Dorsolateral prefrontal cortex (tissue), 122 donors: ENCODE measurements at places on chromosomes 2 and 18.

GRCh38 chr2:78023356-78023755, 501.2 kb upstream of the LRRTM4 start:
- no peak for DNase-seq

DNA sequence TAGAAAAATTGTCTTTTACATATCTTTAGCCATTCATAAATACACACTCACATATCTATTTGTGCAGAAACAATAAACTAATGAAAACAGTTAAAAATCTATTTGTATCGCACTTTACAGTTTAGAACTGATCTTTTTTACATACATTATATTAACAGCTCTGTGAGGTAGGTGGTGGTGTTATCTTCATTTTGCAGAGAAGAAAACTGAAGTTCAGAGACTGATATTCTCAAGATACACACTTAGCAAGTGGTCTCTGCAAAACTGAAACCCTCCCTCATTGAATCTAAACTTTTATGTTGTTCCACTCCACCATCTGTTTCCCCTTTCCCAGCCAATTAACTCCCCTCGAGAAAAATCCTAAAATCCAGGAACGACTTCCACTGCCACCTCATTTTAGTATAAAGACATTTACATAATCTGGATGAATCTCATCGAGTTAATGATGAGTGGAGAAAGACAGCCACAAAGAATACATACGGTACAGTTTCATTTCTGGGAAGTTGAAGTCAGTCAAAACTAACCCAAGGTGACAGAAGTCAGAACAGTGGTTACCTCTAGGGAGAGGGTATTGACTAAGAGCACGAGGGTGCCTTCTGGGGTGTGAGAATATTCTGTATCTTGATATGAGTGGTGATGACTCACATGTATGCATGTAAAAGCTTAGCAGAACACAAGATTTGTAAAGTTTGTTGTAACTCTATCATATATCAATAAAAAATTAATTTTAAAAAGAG, 524.2 kb upstream of the TCF4 start:
- DNase-seq = no peak

DNA sequence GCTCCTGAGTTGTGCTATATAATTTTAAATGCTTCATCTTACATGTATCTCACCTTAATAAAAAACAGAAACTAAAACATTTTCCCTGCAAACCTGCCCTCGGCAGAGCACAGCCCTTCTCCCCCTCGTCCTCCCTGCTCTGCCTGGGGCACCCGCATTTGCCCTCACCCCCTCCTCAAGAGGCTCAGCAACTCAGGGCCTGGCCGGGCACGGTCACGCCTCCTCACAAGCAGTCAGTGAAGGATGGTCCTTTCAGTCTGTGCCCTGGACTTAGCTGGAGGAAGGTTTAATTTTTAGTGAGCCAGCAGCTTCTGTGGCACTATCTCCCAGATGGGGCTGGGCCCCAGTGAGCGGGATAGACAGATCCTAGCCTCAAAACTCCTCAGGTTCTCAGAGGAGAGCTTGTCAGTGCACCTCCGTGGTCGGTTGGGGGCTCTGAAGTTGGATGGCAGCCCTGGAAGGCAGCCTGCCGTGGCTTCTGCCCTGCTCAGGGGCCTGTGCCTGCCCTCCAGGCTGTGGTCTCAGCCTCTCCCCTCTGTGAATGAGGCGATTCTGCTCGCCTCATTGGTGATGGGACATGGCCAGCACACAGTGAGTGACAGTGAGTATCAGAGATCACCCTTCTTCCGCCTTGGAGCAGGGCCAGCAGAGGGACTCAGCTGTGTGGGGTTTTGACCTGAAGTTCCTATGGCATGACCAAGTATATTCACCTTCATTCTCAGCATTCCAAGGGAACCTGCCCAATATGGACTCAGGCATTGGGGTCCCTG, 56.3 kb upstream of the AFF3 start:
- DNase-seq = no peak

DNA sequence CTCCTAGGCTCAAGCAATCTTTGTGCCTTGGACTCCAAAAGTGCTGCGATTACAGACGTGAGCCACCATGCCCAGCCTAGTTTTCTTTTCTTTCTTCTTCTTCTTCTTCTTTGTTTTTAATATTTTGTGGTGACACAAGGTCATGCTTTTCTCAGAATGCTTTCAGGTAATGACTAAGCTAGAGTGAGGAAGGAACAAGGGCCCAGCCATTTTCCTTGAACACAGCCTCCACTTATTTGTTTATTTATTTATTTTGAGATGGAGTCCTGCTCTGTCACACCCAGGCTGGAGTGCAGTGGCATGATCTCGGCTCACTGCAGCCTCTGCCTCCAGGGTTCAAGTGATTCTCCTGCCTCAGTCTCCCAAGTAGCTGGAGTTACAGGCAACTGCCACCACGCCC, 74.3 kb upstream of the ST3GAL5 start:
- no peak for DNase-seq

DNA sequence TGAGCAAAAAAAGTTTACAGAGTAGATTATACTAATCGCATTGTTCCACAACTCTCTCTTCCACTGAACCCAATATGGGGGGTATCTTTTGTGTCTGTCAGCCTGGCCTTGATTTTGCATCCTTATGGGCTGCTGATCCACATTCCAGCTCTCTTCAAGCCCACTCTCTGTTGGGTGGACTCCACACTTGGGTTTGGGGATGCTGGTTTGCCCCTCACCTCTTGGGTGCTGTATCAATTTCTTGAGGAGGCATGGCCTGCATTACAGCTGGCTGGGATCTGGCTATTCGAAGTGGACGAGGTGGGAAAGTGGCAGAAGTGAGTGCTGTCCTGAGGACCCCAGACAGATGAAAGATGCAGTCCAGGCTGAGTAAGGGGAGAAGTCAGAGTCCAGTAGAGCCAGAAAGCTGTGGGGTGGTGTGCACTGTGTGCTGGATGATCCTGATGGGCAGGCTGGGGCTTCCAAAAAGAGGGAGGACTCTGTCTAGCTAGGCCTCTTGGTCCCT, 141.4 kb downstream of the CAPN13 start:
- no peak for DNase-seq

DNA sequence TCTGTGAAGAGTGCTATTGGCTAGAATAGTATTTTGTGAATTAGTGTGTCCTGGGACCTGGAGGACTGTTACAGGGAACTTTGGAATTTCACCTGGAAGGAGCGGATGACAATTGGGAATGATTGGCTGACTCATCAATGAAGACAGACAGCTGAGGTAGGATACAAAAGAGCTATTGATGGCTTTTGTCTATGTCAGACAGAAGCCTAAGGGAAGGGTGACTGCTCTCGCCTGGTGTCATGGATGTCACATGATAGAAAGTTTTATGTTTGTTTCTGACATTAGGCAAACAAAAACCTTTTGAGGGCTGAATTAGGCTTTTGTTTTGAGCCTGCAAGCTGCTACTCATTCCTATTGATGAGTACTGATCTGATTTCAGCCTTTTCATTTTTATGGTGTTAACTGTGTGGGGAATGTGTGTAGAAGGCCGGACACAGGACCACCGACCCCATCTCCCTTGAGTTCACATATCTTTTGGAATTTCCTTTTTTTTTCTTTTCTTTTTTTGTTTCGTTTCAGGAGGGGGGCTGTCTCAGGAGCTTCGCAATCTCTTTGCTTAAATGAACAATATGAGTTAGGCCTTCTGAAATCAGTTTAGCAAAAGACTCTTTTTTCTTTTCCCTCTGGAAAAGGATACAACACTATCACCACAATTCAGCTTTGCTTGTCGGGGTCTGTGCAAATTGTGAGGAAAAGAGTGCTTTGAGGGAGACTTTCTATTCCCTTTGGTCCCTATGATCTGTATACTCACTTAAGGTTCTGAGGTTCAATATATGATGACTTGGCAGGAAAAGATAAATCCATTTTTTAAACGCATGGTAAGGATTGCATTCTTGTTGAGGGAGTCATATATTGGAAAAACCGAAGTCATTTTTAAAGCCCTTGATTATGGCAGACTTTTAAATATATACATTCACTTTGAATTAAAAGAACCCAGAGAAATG, 207.9 kb upstream of the FIGN start:
- DNase-seq = no peak

- no peak for DNase-seq
Measured at GRCh38 chr2:187576906-187577305, 22.7 kb upstream of the TFPI start.

DNA sequence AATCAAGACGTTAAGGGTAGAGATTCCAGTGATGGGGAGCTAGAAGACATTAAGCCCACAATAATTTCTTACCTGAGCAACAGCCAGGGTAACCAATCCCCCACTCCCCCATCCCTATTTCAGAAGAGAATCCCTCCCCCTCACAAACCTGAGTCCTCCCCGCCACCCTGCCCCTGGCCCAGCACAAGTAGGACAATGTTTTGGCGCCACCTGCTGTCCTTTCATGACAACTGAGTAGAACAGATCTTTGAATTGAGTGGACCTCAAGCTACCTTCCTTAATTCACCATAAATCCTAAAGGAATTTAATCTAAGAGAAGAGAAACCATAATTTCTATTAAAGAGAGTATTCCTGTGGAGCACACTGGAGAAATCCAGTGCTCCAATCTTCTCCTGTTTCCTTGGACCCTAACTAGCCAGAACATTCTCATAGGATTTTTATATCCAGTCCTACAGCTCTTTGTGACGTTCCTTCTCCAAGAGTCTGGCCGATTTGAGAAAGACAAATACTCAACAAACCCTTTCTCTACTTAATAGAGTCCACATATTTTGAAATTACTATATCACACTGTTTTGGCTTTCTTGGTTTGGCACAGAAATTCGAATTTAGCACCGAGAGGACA, 41.1 kb downstream of the NHEJ1 start:
- peak; percentile 67 for DNase-seq

- no peak for DNase-seq
Measured at GRCh38 chr2:23476786-23477185, 91.8 kb downstream of the KLHL29 start.

GRCh38 chr18:6610466-6610865, 119.0 kb upstream of the ARHGAP28 start:
- no peak for DNase-seq

DNA sequence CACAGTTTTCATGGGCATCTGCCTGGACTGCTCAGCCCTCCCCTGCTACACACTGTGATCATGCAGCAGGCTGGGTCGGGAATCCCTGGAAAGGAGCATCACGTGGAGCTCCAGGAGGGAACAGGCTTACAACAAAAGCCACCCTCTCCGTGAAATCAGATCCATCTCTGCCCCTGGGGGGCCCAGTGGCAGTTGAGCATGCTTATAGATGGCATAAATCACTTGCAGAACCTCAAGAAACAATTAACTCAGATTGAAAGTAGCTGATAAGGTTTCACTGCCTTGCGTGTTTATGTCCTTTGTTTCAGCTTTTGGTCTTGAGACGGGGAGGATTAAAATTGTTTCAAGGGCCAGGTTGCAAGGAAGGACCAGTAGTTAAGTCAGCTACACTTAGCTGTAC, 354.8 kb upstream of the MEIS1 start:
- no peak for DNase-seq

DNA sequence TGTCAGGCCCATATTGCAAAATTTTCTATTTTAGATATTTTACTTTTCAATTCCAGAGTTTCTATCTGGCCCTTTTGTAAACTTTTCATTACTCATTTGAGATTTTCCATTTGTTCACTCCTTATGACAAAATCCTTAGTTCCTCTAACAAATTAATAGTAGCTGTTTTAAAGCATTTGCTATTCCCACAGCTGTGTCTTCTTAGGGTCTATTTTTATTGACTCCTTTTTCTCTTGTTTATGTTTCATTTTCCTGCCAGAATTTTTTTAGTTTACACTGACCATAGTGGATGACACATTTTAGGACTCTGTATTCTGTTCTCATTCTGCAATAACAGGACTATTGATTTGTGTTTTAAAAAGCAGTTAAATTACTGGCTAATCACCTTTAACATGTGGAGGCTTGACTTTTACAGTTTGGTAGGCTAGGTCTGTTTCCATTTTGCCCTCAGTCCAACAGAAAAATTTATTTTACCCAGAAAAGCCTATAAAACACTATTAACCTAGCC, 30.0 kb downstream of the PID1 start:
- no peak for DNase-seq

DNA sequence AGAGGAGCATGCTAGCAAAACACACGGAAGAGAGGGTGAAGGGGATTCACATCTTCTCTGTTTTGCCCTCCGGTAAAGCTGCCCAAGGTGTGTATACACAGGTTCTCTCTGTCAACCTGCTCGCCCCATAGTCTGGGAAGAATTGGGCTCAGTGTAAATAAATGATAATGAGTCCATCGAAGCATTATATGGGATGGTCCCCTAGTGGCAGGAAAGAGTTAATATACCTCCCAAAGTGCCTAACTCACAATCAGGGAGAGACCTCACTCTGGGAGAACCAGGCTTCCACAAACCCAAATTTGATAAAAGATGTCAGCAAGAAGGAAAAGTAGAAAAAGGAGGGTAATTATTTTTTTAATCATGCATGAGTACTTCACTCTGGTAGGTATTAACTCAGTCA, 262.2 kb upstream of the ZNF521 start:
- DNase-seq = no peak

- DNase-seq = peak; percentile 83
Measured at GRCh38 chr2:231047274-231047922, 9.3 kb upstream of the PSMD1 start.

GRCh38 chr2:216678813-216679657, 16.3 kb downstream of the IGFBP5 start:
- DNase-seq = no peak

DNA sequence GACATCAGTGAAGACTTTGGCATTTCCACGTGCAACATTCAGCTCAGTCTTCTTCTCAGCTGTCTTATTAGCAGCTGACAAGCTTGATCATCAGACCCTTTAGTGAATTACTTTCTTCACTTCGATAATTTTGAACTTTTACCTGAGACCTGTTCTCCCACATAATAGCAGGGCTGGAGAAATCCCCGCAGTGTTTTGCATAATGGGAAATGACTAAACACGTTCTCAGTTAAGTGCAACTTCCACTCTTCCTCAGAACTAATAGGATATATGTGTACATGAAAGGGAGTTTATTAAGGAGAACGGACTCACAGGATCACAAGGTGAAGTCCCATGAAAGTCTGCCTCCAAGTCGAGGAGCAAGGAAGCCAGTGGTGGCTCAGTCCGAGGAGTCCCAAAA, 28.8 kb upstream of the MBP start:
- no peak for DNase-seq

DNA sequence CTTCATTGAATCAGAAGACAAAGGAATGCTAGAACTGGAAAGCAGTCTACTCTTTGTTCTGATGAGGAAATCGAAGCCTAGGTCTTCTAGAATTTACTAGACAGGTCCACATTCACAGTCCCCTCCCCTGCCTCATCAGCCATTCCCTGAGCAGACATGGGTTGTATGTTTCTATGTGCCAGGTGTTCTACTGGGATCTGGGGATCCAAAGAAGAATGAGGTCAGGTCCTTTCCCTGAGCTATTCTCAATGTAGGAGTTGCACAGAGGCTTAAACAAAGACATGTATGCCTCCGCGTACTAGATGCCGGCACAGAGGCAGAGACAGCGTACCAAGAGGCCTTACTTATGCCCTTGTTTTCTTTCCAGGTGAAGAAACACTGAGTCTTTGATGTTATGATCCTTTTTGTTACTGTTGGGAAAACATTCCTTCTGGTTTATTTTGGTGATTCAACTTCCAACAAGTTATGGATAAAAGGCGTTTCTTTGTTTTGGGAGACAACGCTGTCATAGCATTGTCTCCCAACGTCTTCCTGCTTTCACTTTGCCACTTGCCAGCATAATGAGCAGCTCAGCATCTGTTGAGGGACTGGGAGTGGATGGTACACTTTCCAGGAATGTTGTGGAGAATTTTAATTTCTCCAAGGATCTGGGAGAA, 174.4 kb downstream of the ALPK2 start:
- no peak for DNase-seq
